ENCODE measurements at places on chromosomes 3 and 15.

- no peak for DNase-seq
Observed at GRCh38 chr15:93171476-93171875, 82.5 kb upstream of the RGMA start.

DNA sequence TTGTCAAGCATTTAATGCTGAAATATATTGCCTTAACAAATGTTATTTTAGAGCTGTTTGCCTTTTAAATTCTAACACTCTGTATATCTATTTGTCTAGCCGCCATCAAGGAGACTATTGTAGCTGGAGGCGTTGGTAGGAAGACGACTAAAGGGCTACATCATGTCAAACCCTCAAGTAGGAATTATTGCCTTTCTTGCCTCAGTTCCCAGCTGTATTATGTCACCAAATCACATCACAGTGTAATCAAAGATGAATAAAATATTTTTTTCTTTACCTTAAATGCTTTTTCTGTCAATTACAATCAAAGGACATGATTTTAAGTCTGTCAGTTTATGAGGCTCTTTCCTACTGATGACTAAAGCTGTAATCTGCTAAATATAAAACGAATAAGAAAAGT lies 233.1 kb downstream of the ZIC4 start:
- DNase-seq, result no peak

DNA sequence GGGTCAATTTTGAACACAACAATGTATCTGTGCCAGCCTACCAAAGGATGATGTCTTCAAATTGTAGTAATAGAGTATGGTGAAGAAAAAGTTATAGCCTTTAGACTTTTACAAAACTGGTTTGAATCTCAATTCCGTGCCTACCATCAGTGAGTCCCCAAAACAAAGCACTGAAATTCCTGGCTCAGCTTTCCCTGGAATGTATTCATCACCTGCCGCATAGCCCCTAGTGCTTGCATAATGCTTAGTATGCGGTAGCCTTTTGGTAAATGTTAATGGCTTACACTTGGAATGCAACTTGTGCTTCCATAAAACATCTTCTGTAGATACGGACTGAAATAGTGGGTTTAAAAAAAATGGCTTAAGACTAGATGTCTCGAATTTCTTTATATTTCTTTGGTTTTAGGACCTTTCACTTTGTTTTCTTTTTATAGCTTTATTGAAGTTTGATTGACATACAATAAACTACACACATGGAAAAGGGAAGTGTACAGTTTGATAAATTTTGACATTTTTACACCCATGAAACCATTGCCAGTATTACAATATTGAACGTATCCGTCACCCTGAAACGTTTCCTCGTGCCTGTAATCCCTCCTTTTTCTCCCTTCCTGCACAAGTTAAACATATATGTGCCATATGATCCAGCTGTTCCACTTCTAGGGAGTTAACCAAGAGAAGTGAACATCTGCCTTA lies 12.1 kb downstream of the SACM1L start:
- no peak for DNase-seq

GRCh38 chr15:67832897-67833709 lies 6.7 kb downstream of the RNU6-1 start:
- DNase-seq, result no peak

- no peak for DNase-seq
Observed at GRCh38 chr3:49716691-49717210, 2.7 kb downstream of the AMIGO3 start.

- DNase-seq, result no peak
Observed at GRCh38 chr3:3084890-3085289, 25.3 kb downstream of the IL5RA start.

All from omental fat pad (tissue), 4 donors.